ENCODE measurements at places on chromosomes 7 and 10.

DNA sequence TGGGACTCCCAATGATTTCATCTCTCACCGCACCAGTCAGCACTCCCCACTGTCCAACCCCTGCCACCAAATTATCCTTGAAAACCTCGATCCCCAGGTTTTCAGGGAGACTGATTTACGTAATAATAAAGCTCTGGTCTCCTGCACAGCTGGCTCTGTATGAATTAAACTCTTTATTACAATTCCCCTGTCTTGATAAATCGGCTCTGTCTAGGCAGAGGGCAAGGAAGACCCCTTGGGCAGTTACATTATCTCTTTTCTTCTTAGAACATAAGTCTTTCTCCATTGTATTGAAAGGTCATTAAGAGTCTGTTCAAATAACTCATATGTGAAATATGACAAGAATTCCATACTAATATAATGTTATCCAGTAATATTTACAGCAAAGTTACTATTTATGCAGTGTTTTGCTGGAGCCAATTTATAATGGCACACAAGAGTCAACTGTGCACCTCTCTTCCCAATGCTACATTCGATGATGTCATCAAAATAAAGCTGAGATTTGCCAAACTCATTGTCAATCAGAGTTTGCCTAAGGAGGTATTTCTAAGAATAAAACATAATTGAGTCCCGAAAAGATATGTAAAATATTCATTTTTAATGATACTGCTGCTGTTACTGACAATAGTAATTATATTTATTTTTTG is 1297.2 kb upstream of the LRRTM3 start:
- DNase-seq, result no peak

DNA sequence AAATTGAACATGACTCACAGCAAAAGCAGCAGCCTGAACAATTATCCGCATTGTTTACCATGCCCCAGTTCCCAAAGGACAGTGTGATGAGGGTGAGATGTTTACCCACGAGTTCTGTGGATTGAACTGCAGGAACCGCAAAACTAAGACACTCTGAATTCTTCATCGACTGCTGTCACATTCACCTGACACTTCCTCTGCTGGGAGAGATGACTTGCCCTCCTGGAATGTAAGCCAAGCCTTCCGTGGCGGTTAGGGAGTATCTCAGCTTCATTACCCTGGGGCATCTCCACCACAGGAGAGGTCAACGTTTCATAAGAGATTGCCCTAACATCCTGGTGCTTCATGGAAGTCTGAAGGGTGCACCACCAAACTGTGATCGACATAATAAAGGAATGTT is 374.6 kb upstream of the ADARB2 start:
- no peak for DNase-seq

DNA sequence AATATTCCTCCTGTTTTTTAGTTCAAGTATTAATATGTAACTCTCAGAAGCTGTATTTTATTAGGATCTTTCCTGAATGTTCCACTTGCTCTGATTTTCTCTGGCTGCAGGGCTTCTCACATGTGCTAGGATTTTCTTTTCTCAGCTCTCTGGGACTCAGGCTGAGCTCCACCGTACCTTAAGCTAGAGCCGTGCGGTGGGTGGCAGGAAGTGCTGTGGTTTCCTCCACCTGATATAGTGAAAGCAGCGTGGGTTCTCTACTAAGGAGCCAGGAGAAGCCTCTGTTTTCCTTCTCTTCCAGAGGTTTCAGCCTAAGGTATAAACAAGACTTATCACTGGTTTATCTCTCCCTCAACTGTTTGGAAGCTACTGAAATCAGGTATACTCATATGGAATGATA is 433.6 kb downstream of the NRG3 start:
- DNase-seq, result no peak

GRCh38 chr7:143389316-143390103 is 8.4 kb downstream of the ZYX start:
- no peak for DNase-seq

DNA sequence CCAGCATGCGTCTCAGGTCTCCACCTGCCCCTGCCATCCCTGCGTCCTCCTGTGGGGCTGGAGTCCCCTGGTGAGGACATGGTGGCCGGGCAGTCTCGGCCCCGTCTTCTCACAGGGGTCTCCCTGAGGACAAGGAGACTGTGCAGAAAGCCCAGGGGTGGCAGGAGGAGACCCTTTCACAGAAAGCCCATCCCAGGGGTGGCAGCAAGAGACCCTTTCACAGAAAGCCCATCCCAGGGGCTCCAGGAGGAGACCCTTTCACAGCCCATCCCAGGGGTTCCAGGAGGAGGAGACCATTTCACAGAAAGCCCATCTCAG is 14.8 kb upstream of the CHST12 start:
- DNase-seq, result no peak

DNA sequence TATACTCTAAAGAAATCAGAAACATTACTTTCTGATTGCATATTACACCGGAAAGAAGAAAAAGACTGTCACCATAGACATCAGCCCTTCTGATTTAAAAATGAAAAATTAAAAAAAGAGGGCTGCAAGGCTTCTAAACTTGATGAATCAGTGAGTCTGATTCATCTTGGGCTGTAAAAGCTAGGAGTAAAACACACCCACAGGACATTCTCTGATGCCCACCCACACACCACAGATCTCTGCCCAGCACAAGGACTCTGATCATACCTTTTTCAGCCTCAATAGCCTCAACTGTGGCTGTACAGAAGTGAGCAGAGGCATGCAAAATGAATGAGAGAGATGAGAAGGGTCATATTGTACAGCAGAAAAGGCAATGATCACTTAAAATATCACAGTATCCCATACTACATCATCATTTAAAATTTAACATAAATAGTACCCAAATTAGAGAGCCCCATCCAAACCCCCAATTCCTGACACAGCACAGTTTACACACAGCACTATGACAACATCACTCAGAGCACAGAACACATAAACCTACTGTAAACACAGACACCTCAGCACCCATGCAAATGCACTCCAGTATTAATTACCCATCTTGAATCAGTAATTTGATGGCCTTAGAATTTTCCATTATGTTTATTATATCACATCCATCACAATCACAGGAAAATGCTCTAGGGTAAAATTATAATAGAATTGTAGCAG is 6.4 kb upstream of the MSS51 start:
- DNase-seq, result no peak

DNA sequence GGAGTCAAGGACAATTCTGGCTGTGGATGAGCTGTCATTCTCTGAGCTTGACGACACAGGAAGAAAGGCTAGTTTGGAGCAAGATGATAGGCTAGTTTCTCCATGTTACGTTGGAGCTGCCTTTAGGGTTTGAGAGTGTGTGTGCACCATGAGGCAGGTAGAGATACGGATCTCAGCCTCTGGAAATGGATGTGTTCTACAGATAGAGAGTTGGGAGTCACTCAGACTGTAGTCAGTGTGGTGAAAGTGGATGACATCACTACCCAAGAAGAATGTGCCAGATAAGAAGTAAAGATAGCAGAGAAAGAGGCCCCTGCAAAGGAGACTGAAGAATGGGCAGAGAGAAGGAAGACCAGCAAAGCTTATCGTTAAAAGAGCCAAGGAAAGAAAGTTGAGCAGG is 42.4 kb downstream of the PNLIPRP3 start:
- DNase-seq, result no peak

DNA sequence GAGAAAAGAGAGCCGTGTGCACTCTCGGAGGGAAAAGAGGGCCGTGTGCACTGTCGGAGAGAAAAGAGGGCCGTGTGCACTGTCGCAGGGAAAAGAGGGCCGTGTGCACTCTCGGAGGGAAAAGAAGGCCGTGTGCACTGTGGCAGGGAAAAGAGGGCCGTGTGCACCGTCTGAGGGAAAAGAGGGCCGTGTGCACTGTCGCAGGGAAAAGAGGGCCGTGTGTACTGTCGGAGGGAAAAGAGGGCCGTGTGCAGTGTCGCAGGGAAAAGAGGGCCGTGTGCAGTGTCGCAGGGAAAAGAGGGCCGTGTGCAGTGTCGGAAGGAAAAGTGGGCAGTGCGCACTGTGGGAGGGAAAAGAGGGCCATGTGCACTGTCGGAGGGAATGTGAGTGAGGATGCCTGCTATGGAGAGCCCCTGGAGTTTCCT is 188.7 kb downstream of the DNAJB6 start:
- DNase-seq, result no peak

DNA sequence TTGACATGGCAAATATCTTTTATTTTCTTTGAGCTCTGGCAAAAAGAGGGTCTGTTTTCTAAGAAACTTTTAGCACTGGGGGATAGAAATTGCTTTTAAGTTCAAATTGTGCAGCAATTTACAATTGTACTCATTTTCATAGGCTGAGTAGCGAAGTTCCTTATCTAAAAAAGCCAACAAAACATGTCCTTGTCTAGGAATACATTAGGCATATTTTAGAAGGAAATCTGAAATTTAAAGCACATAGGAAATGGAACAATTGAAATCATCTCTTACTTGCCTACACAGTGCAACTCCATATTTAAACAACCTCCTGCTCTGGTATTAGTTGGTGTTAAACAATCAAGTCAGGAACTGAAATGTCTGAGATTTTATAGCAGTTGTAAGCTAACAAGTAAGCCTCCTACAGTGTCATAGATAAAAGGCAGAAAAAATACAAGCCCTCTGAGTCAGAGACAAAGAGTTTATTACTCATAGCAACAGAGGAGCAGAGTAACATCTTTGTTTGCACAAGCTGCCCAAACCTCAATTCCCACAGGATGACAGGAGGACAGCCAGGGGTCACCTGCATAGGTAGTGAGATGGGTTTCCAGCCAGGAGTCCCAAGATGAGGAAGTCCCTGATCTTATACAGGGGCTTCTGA is 280.2 kb upstream of the HGF start:
- no peak for DNase-seq

DNA sequence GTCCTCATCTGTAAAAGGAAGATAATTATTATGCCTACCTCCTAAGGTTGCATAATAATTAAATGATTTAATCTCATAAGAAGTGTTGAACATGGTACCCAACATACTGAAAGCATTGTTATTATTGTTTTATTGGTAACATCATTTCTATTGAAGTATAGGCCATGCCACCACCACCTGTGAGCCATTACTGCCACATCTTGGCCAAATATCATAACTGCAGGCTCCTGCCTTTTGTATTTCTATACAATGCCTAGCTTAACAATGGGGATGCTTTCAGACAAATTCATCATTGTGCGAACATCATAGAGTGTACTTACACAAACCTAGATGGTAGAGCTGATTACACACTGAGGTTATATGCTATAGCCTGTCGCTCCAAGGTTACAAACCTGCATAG is 61.1 kb upstream of the NPSR1 start:
- DNase-seq, result no peak

- no peak for DNase-seq
Observed at GRCh38 chr10:33655165-33655815, 320.8 kb upstream of the NRP1 start.

DNA sequence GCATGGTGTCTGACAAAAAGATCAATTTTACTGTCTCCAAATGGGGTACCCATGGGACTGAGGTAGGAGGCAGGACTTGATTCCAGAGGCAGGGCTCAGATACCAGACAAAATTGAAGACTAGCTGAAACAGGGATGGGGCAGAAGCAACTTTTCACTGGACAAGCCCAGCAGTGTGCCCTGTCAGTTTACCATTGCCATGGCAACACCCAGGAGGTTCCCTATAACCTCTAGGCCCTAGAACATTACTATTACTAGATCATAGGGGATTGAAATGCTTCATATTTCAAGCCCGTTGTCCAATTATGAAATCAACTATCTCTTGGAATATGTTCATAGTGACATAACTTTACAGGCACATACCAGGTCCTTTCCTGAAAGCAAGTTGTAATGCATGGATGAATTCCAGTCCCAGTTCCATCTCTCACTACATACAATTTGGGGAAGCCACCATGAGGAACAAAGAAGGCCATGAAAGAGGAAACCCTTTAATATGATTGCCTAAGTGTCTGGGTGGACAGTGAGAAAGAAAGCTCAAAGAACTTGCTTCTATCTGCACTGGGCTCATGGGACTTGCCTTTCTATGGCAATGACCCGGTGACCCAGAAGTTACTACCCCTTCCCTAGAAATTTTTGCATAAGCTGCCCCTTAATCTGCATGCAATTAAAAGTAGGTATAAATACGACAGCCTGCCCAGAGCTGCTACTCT is 557.9 kb downstream of the KCNMA1 start:
- DNase-seq, result no peak

DNA sequence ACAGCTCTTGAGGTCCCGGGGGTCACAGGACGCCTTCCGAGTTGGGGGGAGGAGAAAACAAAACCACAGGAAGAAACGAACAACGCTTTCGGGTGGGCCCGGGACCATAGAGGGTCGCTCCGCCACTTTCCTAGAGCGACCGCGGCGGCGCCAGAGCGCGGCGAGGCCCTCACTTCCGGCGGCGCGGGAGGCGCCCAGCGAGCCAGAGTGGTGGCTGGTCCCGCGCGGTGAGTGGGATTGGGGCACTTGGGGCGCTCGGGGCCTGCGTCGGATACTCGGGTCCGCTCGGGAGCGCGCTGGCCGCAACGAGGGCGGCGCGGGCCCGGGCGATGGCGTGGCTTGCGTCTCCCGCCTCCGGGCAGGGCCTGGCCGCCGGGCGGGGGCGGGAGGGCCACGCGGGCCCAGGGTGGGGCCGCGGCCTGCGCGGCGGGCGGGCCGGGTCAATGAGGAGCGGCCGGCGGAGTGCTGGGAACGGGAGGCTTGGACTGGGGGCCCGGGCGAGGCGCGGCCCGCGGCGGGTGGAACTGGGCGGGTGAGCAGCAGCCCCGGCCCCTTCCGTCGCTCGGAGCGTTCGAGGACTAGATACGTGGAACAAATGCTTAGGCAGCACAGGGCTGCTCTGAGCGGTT is at the start of gene ZNF22:
Gene ZNF22, plus strand, starts transcription at position 172 of the 629 bp plus-strand sequence. CDS start 2,446 bp downstream, outside the sequence.
- DNase-seq, result no peak

- DNase-seq, result no peak
Observed at GRCh38 chr7:33742999-33743587, 162.2 kb upstream of the BMPER start.

- DNase-seq, result no peak
Observed at GRCh38 chr10:112230325-112230988, 46.9 kb upstream of the GPAM start.

- DNase-seq, result no peak
Observed at GRCh38 chr7:130374507-130374906, 5.8 kb upstream of the CPA1 start.

DNA sequence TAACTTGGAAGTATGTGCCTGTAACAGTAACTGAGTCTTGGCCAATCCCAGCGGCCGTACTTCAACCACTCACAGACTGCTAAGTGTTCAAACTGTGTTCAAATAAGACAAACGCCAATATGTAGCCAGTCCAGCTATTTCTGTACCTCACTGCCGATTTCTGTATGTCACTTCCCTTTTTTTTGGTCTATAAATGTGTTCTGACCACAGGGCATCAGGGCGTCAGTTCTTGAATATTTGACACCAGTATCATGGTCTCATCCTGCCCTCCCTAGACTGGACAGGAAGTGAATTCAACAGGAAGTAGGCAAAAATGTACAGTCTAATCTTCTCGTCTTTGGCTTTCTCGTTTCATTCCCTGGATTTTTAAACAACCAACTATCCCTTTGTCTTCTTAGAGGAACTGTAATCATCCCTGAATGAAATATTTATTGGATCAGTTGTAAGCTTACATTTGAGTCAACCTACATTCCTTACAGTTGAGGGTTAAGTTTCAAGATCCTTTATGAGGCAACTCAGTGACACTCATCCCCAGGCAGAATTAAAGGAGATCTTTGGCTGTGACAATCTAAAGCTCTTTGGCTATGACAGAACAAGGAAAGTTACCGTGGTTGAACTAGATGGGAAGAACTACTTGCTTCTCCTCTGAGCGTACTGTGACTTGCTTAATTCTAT is 232.7 kb downstream of the NSUN6 start:
- DNase-seq, result no peak
